HCT116 (cell line): ENCODE measurements at places on chromosomes 12 and 14. TPM values are rescaled to one million over a fixed set of nuclear protein-coding genes. Genes with fewer than 3 reads are reported as not detected.

Gene CCDC196
- not detected for total RNA-seq

Gene BIN2
- 0.22 TPM for total RNA-seq

Gene NELL2
- 1.1 TPM for total RNA-seq

Gene ANKS1B
- total RNA-seq: 0.54 TPM

Gene REP15
- total RNA-seq: 0.86 TPM

Gene MAP1LC3B2
- total RNA-seq: 4.7 TPM

Gene LMO3
- 0.34 TPM for total RNA-seq

Gene SDSL
- 19.1 TPM for total RNA-seq

Gene MYH6
- total RNA-seq: not detected

GRCh38 chr12:65637150-65637549, 187.1 kb upstream of the HMGA2 start:
- H3K27ac ChIP-seq: peak overlapping the region; percentile 97; the same call in 1 of the 2 replicates
- DNase-seq: no peak
- H3K27me3 ChIP-seq: no peaks in the 10 kb centered on the region

DNA sequence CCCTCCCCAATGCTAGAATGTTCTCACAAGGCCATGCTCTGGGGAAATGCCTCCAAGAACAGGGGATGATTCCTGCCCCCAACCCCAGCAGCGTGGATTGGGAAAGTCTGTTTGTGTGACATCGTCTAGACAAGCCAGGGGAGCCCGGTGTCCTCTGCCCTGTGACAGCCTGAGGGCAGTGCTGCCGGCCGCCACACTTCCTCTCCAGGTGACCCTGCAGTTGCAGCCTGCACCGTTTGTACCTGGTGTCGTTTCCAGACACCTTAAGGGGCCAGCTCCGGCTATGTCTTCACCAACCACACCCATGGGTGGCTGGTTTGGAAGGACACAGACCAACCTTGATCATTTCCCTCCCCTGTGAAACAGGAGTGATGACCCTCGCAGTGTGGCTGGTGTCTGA, 372.6 kb downstream of the BCL11B start:
- no peak overlapping the region for H3K27ac ChIP-seq
- peaks cover 44% of the 10 kb centered on the region for H3K27me3 ChIP-seq
- H3K4me3 ChIP-seq: no peak overlapping the region
- no peaks in the 10 kb centered on the region for H3K4me1 ChIP-seq
- DNase-seq: no peak
- no peaks in the 10 kb centered on the region for H3K36me3 ChIP-seq

GRCh38 chr12:128753438-128753837, 70.3 kb downstream of the SLC15A4 start:
- no peak overlapping the region for H3K4me3 ChIP-seq
- H3K27me3 ChIP-seq: peaks cover 7% of the 10 kb centered on the region; the same call in 1 of the 2 replicates
- H3K4me1 ChIP-seq: no peaks in the 10 kb centered on the region
- no peaks in the 10 kb centered on the region for H3K36me3 ChIP-seq
- DNase-seq: no peak

DNA sequence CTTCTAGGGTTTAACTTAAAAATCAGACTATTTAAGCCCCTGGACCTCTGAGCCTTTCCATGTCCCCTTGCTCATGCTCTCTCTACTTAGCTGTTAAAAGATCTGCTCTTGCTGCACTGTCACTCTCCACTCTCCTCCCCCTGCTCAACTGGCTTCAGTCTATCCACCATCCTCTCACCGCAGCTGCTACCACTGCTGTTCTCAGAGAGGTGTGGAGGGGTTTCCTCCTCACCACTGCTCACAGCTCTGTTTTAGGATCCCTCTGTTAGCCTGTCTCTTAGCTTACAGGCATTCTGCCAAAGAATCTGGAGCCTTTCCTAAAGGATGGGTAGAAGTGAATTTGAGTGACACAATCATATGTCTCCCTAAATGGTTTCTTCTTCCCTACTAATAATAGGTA, 43.7 kb upstream of the ATP2B1 start:
- no peak for DNase-seq
- no peak overlapping the region for H3K4me3 ChIP-seq
- peaks cover 14% of the 10 kb centered on the region for H3K4me1 ChIP-seq
- no peaks in the 10 kb centered on the region for H3K36me3 ChIP-seq
- no peaks in the 10 kb centered on the region for H3K27me3 ChIP-seq

DNA sequence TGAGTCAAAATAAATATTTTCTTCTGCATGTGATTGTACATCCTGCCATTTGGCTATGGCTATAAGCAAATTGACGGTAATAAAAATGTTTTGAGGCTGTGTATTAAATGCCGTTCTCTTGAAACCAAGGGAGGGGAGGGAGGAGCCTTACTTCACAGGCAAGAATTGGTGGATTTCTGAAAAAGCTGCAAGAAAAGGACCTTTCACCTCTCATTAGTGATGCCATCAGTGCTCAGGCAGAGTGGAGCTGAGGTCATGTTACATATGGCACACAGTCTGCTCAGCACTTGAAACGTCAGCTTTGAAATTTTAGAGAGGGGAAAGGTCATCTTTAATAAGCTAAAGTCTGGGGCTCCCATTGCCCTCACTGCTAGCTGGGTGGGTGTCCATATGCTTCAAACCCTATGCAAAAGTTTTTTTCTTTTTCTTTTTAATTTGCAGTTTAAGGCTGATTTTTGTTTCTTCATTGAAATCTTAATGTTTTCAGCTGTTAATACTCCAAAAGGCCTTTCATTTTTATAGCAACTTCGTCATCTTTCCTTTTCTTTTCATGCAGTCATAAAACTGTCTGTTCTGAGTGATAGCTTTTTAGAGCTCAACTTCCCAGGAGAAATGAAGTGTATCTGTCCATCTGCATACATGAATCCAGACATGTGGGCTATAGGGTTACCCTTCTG, 9.8 kb upstream of the SIX1 start:
- no peak for DNase-seq
- H3K27ac ChIP-seq: no peak overlapping the region
- no peaks in the 10 kb centered on the region for H3K4me1 ChIP-seq
- H3K27me3 ChIP-seq: no peaks in the 10 kb centered on the region
- H3K4me3 ChIP-seq: no peak overlapping the region
- H3K36me3 ChIP-seq: no peaks in the 10 kb centered on the region

DNA sequence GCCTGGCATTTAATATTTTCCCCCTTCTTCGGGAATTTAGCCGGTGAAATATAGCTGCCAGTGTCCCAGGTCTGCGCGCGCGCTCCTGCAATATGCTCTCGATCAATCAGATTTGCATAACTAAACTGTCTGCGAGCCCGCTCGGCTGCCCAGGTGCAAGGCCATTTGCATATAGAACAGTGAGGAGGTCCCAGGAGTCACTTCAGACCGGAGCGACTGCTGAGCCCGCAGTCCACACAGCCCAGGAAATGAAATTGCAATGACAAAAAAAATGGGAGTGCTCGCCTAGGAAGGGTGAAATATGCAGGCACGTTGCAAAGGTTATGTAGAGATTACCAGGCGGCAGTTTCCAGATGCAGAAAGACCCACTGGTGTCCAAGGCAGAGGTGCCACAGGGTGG, 228.5 kb downstream of the VRK1 start:
- H3K27ac ChIP-seq: no peak overlapping the region
- no peak for DNase-seq
- H3K36me3 ChIP-seq: no peaks in the 10 kb centered on the region
- H3K27me3 ChIP-seq: no peaks in the 10 kb centered on the region

- no peak for DNase-seq
- no peaks in the 10 kb centered on the region for H3K27me3 ChIP-seq
- peak overlapping the region; percentile 66; the same call in 1 of the 2 replicates for H3K27ac ChIP-seq
- H3K4me1 ChIP-seq: peaks cover 28% of the 10 kb centered on the region
- H3K36me3 ChIP-seq: no peaks in the 10 kb centered on the region
- H3K4me3 ChIP-seq: no peak overlapping the region; the same call in 1 of the 2 replicates
Measured at GRCh38 chr12:122964439-122965257, 1.6 kb downstream of the ABCB9 start.

GRCh38 chr14:61662437-61663311, 32.6 kb upstream of the HIF1A start:
- H3K4me1 ChIP-seq: peaks cover 10% of the 10 kb centered on the region; the same call in 1 of the 2 replicates
- no peaks in the 10 kb centered on the region for H3K27me3 ChIP-seq
- no peak overlapping the region for H3K27ac ChIP-seq
- no peaks in the 10 kb centered on the region for H3K36me3 ChIP-seq
- DNase-seq: peak; percentile 34

GRCh38 chr12:94674835-94675234, 24.5 kb upstream of the TMCC3 start:
- H3K4me1 ChIP-seq: no peaks in the 10 kb centered on the region
- H3K36me3 ChIP-seq: no peaks in the 10 kb centered on the region
- H3K4me3 ChIP-seq: no peak overlapping the region

DNA sequence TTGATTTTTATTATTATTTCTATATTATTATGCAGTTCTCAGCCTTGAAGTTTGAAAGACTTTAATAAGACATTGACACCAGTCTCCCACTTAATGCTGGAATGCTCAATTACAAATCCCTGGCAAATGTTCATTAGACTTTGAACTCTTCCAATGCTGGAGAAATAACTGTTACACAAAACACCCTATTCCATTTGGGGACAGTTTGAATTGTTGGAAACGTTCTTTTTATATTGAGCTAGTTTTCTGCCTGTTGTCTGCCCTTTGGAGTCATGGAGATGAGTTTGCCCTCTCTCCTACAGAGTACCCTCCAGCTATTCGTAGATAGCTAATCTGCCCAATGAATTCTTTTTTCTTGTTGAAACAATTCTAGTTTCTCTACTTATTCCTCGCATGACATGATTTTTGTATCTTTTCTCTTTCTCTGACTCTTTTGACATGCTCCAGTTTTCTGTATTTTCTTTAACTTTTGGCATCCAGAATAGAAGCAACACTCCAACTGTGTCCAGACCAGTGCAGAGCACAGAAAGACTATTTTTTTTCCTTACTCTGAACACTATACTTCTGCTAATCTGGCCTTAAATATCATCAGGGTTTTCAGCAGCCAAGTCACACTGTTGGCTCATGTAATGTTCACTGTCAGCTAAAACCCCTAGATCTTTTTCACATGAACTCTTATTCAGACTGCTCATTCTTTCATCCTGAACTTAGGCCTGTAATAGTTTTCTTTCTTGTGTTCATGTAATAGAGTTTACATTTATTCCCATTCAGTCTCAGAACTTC, 379.3 kb downstream of the RAD51B start:
- H3K36me3 ChIP-seq: no peaks in the 10 kb centered on the region
- no peak for DNase-seq
- peak overlapping the region; percentile 85; the same call in 1 of the 2 replicates for H3K27ac ChIP-seq

- H3K36me3 ChIP-seq: peaks cover 41% of the 10 kb centered on the region; the same call in 1 of the 2 replicates
- H3K27ac ChIP-seq: 0 out of 2 replicates have a peak overlapping the region, but pooled peaks have one; percentile 6
- no peaks in the 10 kb centered on the region for H3K27me3 ChIP-seq
Measured at GRCh38 chr12:55724940-55725309, 3.9 kb downstream of the CD63 start.

- no peak overlapping the region for H3K4me3 ChIP-seq
- H3K27me3 ChIP-seq: no peaks in the 10 kb centered on the region
- DNase-seq: no peak
- H3K36me3 ChIP-seq: no peaks in the 10 kb centered on the region
- H3K27ac ChIP-seq: no peak overlapping the region
Measured at GRCh38 chr12:120739821-120740613, 14.4 kb downstream of the ACADS start.

GRCh38 chr14:23151342-23151741, 32.1 kb downstream of the SLC7A8 start:
- no peaks in the 10 kb centered on the region for H3K27me3 ChIP-seq
- no peak overlapping the region for H3K4me3 ChIP-seq
- H3K4me1 ChIP-seq: peaks cover 20% of the 10 kb centered on the region
- no peak overlapping the region for H3K27ac ChIP-seq

- H3K4me3 ChIP-seq: no peak overlapping the region
- H3K36me3 ChIP-seq: no peaks in the 10 kb centered on the region
- H3K27me3 ChIP-seq: no peaks in the 10 kb centered on the region
- no peak overlapping the region for H3K27ac ChIP-seq
Measured at GRCh38 chr12:91171476-91171875, 11.1 kb downstream of the DCN start.

DNA sequence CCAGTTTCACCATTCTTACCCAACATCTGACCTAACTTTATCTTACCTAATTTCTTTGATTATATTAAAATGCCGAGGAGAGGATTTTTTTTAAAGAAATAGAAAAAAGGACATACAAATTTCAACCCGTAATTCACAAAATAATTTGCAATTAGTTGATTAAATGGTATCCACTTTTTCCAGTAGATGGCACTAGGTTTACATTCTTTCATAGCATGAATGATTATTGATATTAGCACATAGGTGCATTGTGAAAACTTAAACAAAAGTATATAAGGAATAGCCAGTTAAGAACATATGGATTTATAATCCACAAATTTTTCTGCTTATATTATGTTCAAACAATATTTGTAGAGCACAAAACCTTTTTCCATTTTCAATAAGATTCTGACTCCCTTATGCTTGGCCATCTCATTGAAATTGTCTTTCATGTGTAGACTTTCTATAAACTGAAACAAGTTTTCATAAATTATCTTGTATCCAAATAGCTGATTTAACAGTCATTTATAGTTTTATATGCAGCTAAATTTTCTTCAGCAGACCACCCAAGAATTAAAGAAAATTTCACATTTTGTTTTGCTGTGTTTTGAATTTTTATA, 35.3 kb downstream of the MSRB3 start:
- H3K4me1 ChIP-seq: peaks cover 91% of the 10 kb centered on the region
- peak; percentile 33 for DNase-seq
- H3K36me3 ChIP-seq: peaks cover 4% of the 10 kb centered on the region
- no peak overlapping the region for H3K4me3 ChIP-seq
- peak overlapping the region; percentile 95; the same call in 1 of the 2 replicates for H3K27ac ChIP-seq
- H3K27me3 ChIP-seq: no peaks in the 10 kb centered on the region

GRCh38 chr12:3193755-3194154, 116.6 kb downstream of the TSPAN9 start:
- no peaks in the 10 kb centered on the region for H3K27me3 ChIP-seq
- no peaks in the 10 kb centered on the region for H3K4me1 ChIP-seq
- DNase-seq: no peak
- H3K36me3 ChIP-seq: no peaks in the 10 kb centered on the region

- H3K4me1 ChIP-seq: peaks cover 22% of the 10 kb centered on the region
- H3K27me3 ChIP-seq: no peaks in the 10 kb centered on the region
- no peak overlapping the region for H3K4me3 ChIP-seq
- H3K36me3 ChIP-seq: no peaks in the 10 kb centered on the region
Measured at GRCh38 chr12:106634206-106634605, 51.4 kb downstream of the RFX4 start.
